GM19239 (cell line): ENCODE measurements at places on chromosomes 11 and 22.

DNA sequence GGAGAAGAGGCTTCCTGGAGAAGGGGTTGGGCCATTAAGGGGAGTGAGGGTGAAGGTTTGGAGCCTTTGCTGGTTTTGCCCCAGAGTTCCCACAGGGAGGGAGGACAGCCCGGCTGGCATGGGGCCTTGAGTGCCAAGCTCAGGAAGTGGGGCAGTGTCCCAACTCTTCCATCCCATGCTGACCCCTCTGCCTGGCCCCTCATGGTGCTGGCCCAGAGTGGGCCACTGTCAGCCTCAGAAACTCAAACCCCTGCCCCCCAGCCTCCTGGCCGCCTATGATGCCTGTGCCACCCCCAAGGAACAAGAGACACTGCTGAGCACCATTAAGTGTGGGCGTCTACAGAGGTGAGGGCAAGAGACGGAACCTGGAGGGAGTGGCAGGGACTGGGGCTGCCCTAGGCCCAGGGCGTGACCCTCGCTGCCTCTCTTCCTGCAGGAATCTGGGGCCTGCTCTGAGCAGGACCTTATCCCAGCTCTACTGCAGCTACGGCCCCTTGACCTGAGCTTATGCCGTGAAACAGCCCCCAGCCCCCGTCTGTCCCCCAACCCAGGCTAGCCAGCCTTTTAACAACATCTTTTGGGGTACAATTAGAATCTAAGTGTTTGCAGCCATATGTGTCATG, 5.4 kb downstream of the MUS81 start:
- no peak for DNase-seq

- DNase-seq, result no peak
Observed at GRCh38 chr22:43553451-43554258, 141.8 kb downstream of the MPPED1 start.

DNA sequence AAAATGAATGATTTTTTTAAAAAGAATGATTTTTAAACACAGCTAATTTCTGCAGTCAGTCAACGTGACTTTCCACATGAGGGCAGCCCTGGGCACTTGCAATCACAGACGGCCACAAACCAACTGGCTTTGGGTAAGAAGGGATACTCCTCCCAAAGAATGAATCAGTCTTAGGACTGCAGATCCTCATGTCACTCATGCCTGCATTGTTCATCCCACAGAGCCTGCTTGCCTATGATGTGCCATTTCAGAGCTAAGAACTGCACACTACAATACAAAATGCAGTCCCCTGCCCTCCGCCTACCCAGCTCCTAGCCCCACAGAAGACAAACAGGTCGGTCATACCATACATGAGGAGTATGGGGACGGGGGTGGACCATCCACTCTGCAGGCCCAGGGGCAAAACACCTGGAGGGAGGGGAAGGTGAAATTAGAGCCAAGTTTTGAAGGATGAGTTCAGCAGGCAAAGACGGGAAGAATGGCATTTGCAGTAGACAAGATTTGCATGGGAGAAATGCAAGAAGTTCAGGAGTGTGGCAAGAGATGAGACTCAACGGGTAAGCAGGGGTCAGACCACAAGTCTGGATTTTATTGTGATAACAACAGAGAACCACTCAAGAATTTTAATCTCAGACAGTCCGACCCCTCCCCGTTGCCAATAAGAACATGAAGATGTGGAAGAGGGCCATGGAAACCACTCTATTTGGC, 24.7 kb downstream of the PACSIN2 start:
- DNase-seq, result no peak

DNA sequence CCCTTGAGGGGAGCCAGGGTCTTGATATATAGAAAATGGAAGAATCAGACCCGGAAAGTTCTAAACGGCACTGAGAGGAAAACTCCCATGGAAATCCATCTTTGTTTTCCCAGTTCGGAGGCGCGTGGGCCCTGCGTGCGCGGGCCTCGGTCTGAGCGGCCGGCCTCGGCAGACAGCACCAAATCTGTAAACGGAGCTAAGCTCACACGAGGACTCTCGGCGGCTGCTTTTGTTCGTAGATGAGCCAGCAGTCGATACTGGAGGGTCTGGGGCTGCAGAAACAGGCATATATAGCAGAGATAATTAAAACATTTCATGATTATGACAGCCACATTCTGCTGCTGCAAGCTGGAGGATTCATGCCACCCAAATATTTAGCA, 68.5 kb upstream of the PPARA start:
- no peak for DNase-seq

DNA sequence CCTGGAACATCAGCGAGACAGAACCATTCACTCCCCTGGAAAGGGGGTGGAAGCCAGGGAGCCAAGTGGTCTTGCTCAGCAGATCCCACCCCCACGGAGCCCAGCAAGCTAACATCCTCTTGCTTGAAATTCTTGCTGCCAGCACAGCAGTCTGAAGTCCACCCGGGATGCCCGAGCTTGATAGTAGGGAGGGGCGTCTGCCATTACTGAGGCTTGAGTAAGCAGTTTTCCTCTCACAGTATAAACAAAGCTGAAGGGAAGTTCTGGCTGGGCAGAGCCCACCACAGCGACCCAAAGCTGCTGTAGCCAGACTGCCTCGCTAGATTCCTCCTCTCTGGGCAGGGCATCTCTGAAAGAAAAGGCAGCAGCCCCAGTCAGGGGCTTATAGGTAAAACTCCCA, 764.8 kb upstream of the LUZP2 start:
- DNase-seq, result no peak

DNA sequence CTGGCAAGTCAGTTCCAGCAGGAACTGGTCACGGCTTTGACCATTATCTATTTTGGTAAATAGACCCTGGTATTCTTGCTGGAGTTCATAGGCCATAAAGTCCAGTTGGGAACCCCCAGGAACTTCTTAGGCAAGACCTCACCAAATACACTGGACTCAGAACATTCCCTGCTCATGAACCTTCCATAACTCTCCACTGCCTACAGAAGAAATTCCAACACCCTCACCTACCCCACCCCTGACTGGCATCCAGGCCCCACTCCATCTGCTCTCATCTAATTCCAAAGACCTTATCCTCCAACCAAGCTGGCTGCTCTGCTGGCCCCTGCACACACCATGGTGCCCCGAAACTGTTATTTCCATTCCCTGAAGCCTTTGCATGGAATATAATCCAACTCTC, 2.5 kb downstream of the CLPB start:
- DNase-seq, result no peak

DNA sequence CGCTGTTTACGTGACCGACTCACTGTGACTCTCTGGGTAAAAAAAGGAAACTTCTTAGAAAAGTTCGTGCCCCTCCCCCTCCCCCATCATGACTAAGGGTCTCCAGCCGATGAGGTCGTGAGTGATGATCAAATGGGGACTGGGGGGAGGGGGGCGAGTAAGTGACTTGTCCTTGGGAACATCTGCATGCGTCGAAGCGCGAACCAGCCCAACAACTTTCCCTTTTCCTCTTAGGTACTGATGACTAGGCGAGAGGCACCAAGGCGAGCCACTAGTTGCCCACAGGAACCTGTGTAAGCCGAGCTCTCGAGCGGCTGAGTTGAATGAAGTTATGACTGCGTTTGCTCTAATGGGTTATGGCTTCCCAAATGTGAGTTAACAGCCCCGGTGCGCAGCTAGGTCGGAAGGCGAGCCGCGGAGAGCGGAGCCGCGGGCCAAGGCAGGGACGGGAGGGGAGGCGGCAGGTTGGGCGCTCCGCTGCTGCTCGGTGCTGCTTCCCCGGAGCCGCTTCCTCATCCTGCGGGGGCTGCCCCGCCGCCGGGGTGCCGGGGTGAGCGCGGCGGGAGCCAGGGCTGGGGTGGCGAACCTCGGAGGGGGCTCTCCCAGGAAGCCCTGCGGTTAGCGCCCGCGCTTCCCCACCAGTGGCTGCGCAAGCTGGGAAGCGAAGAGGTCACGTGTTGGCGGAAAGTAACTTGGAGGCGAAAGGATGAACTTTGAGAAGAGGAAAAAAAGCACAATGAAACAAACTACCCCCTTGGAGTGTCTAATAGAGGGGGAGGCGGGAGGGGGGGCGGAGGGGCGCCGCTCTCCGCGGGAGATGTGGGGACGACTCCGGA, 22.1 kb upstream of the BDNF start:
- DNase-seq, result no peak

GRCh38 chr22:45678961-45679912, 7.6 kb downstream of the ATXN10 start:
- no peak for DNase-seq

DNA sequence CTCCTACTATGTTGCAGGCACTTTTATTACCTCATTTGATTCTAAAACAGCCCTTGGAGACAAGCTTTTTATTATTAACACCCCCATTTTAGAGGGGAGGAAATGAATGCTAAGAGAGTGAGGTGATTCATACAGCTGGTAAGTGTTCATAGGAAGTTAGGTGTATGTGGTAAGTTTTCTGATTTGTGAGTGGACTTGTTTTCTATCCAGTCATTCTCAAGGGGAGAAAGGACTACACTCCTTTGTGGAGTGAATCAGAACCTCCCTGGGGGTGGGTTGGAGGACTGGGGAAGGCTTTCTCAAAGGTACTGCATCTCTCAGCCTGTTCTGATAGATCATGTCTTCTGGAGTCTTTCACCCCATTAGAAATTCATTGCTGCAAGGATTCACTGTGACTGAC, 23.5 kb downstream of the PKNOX2 start:
- DNase-seq, result no peak

GRCh38 chr11:1845561-1846452, 7.0 kb downstream of the TNNI2 start:
- no peak for DNase-seq

DNA sequence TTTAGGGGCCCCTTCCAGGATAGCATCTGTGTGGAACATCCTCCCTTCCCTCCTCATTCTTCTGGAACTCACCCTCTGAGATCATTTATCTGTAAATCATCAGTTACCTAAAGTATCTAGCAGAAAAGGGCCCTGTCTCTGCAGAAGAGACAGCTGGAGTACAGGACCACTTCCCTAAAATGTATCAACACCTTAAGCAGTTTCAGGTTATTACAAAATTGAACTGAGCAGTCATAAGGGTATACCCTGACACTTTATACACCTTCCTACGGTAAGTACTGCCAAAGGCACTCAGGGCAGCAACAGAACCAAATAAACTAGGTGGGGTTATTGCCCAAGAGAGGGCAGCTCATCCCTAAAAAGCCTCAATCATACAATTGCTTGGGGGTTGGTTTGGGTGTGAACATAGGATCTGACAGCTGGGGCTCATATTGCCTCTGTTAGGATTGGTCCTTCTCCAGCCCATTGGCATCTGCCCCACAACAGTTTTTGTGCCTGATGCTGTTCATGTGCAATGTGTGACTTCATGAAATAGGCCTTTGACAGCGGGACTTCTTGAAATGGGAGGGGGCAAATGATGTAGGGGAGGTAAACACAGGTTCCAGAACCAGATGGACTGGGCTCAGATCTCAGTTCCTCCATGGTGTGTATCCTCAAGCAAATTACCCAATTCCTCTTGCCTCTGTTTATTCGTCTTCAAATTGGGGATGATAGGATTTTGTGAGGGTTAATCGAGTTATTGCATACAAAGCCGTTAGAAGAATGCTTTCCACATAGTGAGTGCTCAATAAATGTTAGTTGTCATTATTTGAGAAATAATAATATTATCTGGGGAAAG, 2.9 kb downstream of the POU2AF3 start:
- DNase-seq, result no peak

GRCh38 chr11:93653571-93653970, 7.9 kb upstream of the CEP295 start:
- no peak for DNase-seq

DNA sequence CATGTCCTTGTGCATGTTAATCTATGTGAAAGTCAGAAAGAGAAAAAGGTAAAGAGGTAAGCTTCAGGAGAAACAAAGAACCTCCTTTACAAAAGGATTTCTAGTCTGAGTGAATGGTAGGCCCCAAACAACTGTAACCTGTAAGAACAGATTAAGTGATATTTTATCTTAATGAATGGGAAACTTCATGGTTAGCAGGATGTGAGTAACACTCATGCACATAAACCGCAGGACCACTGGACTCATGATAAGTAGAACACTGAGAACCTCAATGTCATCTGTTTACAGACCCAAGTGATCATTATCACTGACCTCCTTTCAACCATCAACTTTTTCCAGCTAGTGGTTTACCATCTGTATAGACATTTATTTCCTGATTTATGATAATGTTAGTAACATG, 19.9 kb downstream of the OR8G5 start:
- DNase-seq, result no peak

DNA sequence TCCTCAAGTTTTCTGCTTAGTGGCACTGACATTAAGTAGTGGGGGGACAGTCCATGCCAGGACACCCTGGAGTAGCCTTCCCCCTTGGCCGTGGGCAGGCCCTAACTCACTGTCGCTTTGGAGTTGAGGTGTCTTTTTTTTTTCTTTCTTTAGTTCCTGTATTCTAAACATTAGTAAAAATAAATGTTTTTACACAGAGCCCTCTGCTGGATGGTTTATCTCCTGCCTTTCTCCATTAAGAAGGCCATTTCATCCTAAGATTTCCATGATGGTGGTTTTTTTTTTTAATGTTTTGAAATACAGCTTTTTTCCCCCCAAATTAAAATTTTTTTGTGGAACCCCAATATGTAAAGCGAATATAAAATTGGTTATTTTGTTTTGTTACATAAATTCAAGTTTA, 1.8 kb upstream of the TIGD3 start:
- no peak for DNase-seq

- DNase-seq, result no peak
Observed at GRCh38 chr11:46259971-46260560, 17.4 kb upstream of the CREB3L1 start.

DNA sequence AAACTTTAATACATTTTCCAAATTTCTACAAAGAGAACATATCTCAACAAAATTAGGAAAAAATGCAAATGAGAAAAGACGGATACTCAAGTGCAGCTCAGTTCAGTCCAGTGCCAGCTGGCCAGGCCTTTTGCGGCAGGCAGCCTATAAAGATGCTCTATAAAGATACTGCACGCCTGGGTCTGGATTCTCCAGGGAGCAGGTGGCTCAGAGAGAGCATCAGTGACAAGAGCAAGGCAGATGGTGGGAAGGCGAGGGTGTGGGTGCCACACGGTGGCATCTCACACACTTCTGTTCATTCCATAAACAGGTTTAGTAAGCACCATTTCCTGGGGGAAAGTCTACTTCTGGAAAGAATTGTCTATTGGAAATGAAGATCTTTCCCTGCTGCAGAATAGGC, 18.1 kb upstream of the SCN3B start:
- DNase-seq, result no peak

DNA sequence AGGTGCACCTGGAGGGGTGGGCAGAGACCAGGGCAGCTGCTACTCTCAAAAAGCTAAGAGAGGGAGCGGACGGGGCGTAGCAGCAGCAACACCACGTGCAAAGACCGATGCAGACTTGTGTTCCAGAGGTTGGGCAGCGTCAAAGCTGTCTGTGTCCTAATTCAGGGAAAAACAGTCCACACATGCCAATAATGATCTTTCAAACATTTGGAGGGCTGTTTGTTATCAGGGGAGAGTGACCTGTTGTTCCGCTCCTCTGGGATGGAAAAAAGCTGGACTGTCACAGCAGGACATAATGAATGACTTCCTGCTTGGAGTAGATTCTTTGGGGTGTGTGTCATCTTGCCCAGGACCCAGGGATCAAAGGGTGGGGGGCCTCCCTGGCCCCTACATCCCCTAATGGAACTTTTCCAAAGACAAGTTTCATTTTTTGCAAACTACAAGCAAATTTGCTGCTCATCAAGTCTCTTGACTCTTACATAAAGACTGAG, 6.2 kb upstream of the FBLN1 start:
- DNase-seq, result no peak

- DNase-seq, result no peak
Observed at GRCh38 chr11:80346353-80347059, 905.7 kb upstream of the TENM4 start.
